ENCODE measurements at places on chromosomes 16 and 17.
A peak's percentile ranks its signal among the peaks of the same experiment; 100 is the strongest.

- no peak for DNase-seq
Observed at GRCh38 chr17:21823643-21824042, 131.3 kb downstream of the KCNJ18 start.

DNA sequence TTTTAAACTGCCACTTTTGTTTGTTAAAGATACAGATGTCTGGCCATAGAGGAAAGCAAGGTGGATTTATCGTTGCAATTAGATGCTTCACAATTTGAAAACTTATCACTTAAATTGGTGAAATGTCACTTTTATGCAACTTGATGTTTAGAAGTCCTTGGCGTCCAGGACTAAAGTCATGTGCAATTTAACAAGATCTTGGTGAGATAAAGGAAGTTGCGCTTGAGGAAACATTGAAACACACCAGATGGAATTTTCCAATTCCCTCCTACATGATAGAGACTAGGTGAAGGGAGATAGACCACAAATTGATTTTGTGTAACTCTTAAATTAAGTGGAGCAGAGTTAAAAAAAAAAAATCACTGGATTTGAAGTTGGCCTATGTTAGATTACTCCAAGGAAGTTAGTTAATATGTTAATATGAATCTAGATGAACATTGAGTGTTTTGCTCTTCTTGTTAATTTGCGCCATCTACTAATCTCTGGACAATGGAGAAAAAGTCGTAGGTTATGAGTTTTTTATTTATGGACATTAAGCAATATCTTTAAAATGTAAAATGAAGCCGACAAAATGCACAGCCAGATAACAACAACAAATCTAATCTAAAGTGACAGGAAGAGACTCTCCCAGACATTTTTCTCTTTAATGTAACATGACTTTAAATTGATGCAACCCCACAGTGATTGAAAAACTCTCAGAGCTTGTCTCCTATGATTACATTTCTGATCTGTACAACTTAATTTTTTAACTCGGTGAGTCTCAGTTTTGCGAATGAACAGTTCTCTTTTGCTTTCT, 119.6 kb downstream of the WWOX start:
- no peak for DNase-seq

DNA sequence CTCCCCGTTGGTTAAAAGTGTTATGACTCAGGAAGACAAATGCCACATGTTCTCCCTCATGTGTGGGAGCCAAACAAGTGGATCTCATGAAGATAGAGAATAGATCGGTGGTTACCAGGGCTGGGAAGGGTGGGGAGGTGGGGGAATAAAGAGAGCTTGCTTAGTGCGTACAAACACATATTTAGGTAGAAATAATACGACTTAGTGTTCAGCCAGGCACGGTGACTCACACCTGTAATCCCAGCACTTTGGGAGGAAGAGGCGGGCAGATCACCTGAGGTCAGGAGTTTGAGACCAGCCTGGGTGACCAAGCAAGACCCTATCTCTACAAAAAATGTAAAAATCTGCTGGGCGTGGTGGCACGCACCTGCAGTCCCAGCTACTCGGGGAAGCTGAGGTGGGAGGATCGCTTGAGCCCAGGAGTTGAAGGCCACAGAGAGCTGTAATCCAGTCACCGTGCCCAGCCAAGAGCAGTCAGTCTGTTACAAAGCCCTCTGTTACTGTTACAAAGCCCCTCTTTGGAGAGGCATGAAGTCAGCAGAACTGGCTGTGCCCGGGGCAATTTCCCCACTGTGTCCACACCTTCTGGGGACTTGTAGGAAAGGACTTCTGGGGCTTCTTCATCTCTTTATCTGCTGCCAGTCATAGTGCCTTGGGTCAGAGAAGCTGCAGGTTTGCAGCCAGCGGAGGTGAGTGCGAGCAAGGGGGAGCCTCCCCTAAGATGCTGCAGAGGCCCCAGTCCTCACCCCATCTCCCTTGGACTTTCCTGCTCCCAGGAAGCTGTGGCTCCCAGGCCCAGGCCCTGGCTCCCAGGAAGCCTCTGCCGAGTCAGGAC, 4.3 kb upstream of the ALDH3A1 start:
- DNase-seq = no peak

DNA sequence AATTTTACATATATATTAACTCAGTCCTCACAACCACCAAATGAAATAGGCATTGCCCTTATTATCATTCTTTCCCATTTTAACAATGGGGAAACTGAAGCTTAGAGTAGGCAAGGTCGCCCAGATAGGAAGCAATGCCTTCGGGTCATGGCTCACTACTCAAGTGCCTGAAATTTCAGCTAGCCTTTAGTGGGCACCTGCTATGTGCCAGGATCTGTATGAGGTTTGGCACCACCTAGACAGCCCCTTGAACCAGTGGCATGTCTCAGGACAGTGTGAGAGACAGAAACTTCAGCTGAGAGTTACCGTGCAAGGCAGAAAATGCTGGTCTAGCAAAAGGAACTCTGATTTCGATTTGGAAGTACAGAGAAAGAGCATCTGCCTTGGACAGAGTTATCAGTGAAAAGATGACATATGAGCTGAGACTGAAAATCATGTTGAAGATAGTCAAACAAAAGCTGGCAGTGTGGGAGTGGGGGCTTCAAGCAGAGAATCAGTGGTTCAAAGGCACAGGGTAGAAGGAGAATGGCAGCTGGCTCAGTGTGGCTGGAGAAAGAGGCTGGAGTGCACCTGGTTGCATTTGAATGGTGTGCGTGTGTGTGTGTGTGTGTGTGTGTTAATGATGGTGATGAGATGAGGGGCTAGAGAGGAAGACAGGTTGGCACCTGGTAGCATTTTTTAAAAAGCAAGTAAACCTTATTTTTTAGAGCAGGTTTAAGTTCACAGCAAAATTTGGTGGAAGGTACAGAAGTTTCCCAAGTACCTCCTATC, 29.1 kb downstream of the CDH13 start:
- DNase-seq = no peak

GRCh38 chr17:63405741-63406261, 40.3 kb downstream of the CYB561 start:
- DNase-seq = no peak

GRCh38 chr17:37465069-37465616, 24.5 kb upstream of the DUSP14 start:
- DNase-seq = no peak

GRCh38 chr17:7443499-7444485, 1.1 kb upstream of the CHRNB1 start:
- DNase-seq = no peak

- no peak for DNase-seq
Observed at GRCh38 chr16:86716649-86717048, 138.3 kb downstream of the FOXL1 start.

DNA sequence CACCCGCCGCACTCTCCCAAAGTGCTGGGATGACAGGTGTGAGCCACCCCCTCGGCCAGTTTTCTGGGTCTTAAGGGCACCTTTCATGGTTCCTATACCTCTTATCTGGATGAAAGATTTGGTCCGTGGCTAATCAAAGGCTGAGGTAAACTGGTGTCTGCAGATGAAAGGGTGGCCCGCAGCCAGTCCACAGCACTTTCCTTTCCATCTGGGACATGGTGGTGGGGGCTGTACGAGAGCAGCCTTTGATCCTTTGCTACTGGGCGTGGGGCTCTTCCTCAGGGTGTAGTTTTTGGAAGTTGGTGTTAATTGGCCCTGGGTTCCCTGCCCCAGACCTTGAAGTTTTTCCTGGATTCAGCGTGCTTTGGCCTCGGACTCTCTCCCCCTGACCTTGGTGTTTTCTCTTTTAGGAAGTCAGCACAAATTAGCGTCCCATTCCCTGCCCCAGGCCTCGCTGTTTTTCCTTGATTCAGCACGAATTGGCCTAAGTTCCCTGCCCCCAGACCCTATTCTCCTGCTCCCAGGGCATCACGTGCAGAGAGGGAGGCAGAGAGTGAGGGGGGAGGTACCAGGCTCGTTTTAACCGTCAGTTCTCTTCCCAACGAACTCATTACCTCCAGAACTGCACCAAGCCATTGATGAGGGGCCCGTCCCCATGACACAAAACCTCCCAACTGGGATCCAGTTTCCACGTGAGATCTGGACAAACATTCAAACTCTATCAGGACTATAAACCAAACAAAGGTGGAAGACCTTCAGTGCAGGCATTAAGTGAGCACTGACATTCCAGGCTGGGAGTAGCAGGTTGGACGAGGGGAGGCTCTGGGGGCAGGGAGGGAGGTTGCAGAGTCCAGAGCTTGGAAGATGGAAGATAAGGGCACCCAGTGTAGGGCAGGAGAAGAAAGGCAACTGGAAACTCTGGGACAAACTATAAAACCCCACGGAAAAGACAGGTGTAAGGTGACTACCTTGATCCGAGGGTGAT, 11.6 kb downstream of the DPEP1 start:
- no peak for DNase-seq

DNA sequence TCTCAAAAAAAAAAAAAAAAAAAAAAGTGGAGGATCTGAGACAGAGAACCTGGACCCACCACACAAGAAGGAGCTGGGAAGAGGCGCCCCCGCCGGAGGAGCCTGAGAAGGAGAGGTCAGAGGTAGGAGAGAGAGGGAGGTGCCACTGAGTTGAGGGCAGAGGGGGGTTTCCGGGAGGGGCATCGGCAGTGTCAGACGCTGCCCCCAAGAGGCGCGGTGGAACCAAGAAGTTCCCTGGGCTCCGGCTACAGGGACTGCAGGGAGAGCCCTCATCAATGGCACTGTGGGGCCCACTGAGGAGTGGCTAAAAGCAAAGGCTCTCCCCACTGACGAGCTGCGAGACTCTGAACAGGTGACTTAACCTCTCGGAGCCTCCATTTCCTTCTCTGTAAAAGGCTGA, 4.2 kb downstream of the CCDC42 start:
- DNase-seq = peak; percentile 31

- no peak for DNase-seq
Observed at GRCh38 chr16:17303101-17303500, 167.7 kb downstream of the XYLT1 start.

GRCh38 chr17:82231562-82232321, 2.9 kb downstream of the SLC16A3 start:
- DNase-seq = no peak

DNA sequence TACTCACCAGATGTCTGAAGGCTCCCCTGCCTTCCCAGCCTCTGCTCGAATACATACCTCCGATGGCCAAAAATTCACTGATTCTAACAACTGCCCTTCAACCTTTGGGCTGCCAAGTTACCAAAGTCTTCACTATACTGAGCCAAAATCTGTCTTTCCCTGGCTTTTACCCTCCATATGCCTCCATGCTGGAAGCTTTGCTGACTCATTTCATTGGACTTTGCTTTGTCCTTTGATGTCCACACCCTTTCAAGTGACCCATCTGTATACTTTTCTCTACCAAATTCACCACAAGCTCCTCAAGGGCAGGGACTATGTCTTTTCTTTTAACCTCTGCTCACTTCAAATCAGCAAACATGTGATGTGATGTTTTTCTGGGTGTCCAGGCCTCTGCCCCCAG, 21.0 kb upstream of the MTMR4 start:
- DNase-seq = no peak

DNA sequence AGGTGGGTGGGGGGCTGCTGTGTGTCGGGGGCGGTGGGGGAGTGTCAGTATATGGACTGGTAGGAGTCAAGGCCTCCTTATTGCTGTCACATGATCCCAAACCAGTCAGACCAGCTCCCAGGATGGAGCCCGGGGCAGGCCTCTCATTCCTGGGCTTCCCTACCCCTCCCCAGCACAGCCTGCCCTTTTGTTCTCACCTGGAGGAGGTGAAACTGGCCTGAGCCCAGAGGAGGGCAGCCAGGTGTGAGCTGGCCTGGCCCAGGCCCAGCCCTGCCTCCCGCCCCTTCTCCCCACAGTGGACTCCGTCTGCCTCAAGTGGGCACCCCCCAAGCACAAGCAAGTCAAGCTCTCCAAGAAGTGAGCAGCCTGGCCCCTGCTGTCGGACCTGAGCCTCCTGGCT, 4.6 kb downstream of the PRSS8 start:
- DNase-seq = no peak

- DNase-seq = no peak
Observed at GRCh38 chr16:2455081-2455845, 4.6 kb upstream of the TEDC2 start.

- no peak for DNase-seq
Observed at GRCh38 chr17:77466596-77467223, 325.9 kb downstream of the SEC14L1 start.

- no peak for DNase-seq
Observed at GRCh38 chr17:13395346-13395745, 206.4 kb downstream of the HS3ST3A1 start.

GRCh38 chr17:31511195-31511578, 119.7 kb downstream of the RAB11FIP4 start:
- no peak for DNase-seq

DNA sequence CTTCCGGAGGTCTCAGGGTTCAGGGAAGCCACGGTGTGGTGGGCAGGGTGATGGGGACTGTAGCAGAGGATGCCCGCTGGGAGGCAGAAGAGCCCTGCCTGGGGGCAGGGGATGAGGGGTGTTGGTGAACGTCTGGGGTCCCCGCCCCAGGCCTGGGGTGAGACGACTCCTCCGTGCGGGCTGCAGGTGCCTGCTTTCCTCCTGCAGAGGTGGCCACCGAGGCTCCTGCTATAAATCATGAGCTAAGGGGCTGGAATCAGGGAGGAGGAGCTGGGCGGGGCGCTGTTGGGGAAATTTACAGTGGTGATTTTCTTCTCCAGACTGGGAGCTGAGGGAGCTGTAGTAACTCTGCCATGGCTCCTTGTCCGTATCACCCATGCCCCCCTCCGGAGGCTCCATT, 167.0 kb downstream of the MRM1 start:
- DNase-seq = no peak

- DNase-seq = no peak
Observed at GRCh38 chr17:42246515-42246914, 29.7 kb downstream of the STAT5B start.

- no peak for DNase-seq
Observed at GRCh38 chr16:86762095-86762494, 183.7 kb downstream of the FOXL1 start.

DNA sequence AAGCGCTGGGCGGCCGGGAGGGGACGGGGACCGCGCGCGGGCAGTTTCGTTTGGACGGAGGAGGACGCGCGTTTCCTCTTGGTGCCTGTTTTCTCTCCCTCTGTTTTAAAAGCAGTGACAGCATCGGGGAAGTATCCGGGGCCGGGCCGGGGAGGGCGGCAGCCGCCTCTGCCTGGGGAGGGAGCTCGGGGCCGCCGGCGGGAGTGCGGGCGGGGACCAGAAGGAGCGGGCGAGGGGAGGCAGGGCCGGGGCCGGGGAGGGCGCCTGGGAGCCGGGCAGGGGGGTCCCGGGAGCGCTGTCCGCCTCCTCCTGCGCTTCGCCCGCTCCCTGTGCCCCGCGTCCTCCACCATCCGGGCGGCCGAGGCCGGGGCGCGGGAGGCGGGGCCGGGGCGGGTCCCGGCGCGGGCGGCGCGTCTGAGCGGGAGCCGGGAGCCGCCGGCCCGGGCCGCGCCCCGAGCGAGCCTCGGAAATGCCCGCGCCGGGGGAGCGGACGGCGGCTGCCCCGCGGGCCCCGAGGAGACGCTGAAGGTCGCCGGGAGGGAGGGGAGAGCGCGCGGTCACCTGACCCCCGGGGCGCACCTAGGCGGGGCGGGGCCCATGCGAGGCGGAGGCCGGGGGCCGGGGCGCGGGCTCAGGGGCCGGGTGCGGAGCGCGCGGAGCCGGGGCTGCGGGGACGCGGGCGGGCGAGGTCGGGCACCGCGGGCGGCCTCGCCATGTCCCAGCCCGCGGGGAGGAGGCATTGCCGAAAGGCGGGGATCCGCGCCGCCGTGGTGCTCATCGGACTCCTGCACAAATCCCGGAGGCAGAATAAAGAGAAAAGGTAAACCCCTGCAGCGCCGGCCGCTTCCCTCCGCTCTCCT, 57.3 kb downstream of the RAP1GAP2 start:
- DNase-seq = no peak

- no peak for DNase-seq
Observed at GRCh38 chr16:78640886-78641285, 541.4 kb downstream of the WWOX start.

GRCh38 chr16:456891-457483, 31.5 kb downstream of the RAB11FIP3 start:
- no peak for DNase-seq

- DNase-seq = no peak
Observed at GRCh38 chr17:58341861-58342475, 10.0 kb downstream of the SUPT4H1 start.

Data from stimulated activated CD8-positive, alpha-beta memory T cell treated with anti-CD3 and anti-CD28 coated beads, Interleukin-2, amount 100 ng/mL, for 1 hour (primary cell).